ENCODE measurements at places on chromosomes 4 and X. TPM values are rescaled to one million over a fixed set of nuclear protein-coding genes. Genes with fewer than 3 reads are reported as not detected.

The IKBKG gene
- polyA plus RNA-seq = 20.2 TPM

The EDNRA gene
- 97.2 TPM for polyA plus RNA-seq

The KCNE5 gene
- 5.1 TPM for polyA plus RNA-seq

The ITIH6 gene
- polyA plus RNA-seq = not detected

The ZNF711 gene
- polyA plus RNA-seq = 86.7 TPM

The OTUD6A gene
- not detected for polyA plus RNA-seq

The C4orf36 gene
- polyA plus RNA-seq = 1.4 TPM

The BRS3 gene
- polyA plus RNA-seq = not detected
